ENCODE measurements at places on chromosomes 2 and 18. TPM values are rescaled to one million over a fixed set of nuclear protein-coding genes. Genes with fewer than 3 reads are reported as not detected.

DNA sequence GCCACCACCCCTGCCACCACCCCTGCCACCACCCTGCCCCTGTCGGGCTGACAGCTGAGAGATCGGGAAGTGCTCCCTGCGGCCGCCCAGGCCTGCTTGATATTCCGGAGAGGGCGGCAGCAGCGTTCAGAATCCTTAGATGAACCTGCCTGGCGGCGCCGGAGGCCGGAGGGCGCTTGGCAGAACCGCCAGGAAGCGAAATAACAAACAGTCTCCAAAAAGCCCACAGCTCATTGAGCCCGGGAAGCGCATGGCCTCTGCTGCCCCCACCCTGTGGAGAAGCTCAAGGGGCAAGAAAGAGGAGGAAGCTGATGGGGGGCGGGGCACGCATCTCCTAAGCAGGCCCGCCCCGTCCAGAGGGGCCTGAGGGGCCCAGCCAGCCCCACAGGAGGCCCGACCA, 92.2 kb upstream of the MBOAT2 start:
- DNase-seq: peak; percentile 65

The CLEC4F gene
- total RNA-seq: not detected

- DNase-seq: no peak
These were observed 13.8 kb downstream of the TPGS2 start for GRCh38 chr18:36814994-36815393.

GRCh38 chr2:176174382-176174823, 14.1 kb upstream of the HOXD1 start:
- DNase-seq: no peak

The ACMSD gene
- not detected for total RNA-seq

The SMYD1 gene
- total RNA-seq: 346 TPM

DNA sequence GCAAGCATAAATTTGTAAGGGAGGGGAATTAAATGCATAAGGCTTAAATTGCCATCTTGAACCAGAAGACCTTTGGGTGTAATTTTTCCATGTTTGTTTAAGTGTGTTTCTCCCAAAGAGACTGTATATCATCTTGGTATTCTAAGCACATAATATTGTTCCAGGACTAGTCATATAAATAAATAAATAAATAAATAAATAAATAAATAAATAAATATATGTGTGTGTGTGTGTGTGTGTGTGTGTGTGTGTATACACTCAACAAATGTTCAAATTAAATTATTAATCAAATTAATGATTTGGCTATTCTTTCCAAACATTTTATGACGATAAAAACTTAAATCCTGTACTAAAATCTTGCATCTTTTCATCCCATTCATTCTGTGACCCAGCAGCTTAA, 867.8 kb upstream of the KLHL29 start:
- no peak for DNase-seq

GRCh38 chr2:233140978-233141377, 80.8 kb downstream of the INPP5D start:
- no peak for DNase-seq

GRCh38 chr2:206250041-206250897, 24.2 kb upstream of the ZDBF2 start:
- no peak for DNase-seq

The UGT1A8 gene
- total RNA-seq: not detected

All from heart left ventricle (tissue), 16 donors.